Pancreas (tissue), 10 donors: ENCODE measurements at places on chromosomes 6 and 20. TPM values are rescaled to one million over a fixed set of nuclear protein-coding genes. Genes with fewer than 3 reads are reported as not detected.
A peak's percentile ranks its signal among the peaks of the same experiment; 100 is the strongest.

OOEP gene
- 0.43 TPM for total RNA-seq

TP53TG5 gene
- total RNA-seq, result 0.44 TPM

EYA4 gene
- 0.13 TPM for total RNA-seq

DNA sequence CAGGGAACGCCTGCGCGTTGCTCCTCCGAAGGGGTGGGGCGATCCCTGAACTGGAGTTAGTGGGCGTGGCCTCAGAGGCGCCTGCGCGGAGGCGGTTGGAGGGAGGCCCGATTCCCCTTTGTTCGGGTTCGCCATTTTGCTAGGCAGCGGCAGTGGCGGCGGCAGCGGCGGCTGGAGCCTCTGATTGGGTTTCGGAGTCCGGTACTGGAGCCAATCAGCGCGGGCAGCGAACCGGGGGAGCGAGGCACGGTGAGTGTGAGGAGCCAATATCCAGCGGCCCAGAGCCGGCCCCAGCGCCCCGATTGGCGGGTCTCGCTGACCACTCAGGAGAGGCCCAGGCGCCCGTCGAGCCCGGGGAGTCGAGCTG is at the start of gene NFYA:
TSS of gene NFYA (plus strand) at position 139 of the 367 bp plus-strand sequence. CDS start 6,116 bp downstream, outside the sequence.
- H3K36me3 ChIP-seq, result peaks cover 4% of the 10 kb centered on the region
- H3K4me1 ChIP-seq, result peaks cover 33% of the 10 kb centered on the region
- H3K27ac ChIP-seq, result peak within 1 kb of the TSS; percentile 100
- peak; percentile 99 for DNase-seq
- H3K27me3 ChIP-seq, result no peaks in the 10 kb centered on the region

DNA sequence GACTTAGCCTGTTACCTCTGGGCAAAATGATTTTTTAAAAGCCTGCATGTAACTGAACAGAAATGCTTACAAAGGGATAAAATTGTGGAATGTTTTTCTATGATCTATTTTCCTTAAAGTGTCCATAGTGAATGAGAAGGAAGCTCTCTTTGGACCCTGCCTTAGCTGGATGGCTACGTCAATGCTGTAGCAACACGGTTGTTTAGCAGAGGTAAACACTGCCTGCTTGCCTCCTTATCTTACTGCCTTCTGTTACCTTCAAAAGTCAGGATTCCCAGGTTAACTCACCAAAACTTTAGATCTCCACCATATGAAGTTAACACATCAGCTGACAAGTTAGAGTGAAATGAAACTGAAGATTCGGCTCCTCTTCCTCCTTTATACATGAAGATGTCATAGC is 402.6 kb downstream of the SAMD5 start:
- DNase-seq, result no peak
- no peak overlapping the region for H3K27ac ChIP-seq
- H3K4me3 ChIP-seq, result no peak overlapping the region
- no peaks in the 10 kb centered on the region for H3K4me1 ChIP-seq

DNA sequence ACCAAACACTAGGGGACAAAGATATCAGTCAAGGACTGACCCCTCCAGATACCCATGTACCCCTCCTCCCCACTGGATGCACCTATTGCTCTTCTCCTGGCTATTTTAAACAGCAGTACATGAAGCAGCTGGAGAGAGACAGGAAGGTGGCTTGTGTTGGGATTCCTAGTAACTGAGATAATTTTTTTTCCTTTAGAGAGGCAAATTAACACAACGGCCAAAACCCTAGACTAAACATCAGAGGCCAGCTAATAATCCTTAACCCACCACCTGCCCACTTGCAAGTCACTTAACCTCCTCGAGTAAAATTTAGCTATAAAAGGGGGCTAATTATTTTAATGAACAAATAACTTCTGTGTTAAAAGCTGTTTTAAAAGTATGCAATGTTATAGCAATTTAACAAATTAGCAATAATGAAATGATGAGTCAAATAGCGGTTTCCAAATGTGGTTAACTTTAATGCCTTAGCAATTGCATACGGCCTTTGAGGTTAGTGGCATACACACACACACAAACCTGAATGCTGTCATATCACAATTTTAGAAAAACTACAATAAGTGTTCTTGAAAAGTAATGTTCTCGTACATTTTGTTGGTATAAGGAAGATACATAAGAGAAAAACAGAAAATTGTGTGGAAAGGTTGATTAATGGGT is 151.7 kb downstream of the FRK start:
- no peaks in the 10 kb centered on the region for H3K27me3 ChIP-seq
- no peaks in the 10 kb centered on the region for H3K4me1 ChIP-seq
- H3K27ac ChIP-seq, result no peak overlapping the region
- H3K36me3 ChIP-seq, result no peaks in the 10 kb centered on the region
- H3K4me3 ChIP-seq, result no peak overlapping the region

- DNase-seq, result no peak
- no peak overlapping the region for H3K4me3 ChIP-seq
- H3K4me1 ChIP-seq, result peaks cover 4% of the 10 kb centered on the region
- H3K36me3 ChIP-seq, result no peaks in the 10 kb centered on the region
- H3K27ac ChIP-seq, result no peak overlapping the region
- H3K27me3 ChIP-seq, result peaks cover 3% of the 10 kb centered on the region
These were observed 301.8 kb downstream of the TFAP2C start for GRCh38 chr20:56930876-56931275.
